ENCODE measurements at places on chromosomes 12 and 14. TPM values are rescaled to one million over a fixed set of nuclear protein-coding genes. Genes with fewer than 3 reads are reported as not detected.

GRCh38 chr14:35292770-35293561 is 784 bp downstream of the PSMA6 start:
- no peak for DNase-seq

Gene ACVRL1
- 63.0 TPM for total RNA-seq

GRCh38 chr12:46260124-46260912 is 8.5 kb downstream of the SLC38A1 start:
- no peak for DNase-seq

- peak; percentile 75 for DNase-seq
These were observed 6.2 kb downstream of the DUSP6 start for GRCh38 chr12:89345830-89346740.

GRCh38 chr14:71403656-71404055 is 496.4 kb downstream of the PCNX1 start:
- DNase-seq = no peak

GRCh38 chr14:71206766-71207371 is 299.6 kb downstream of the PCNX1 start:
- DNase-seq = peak; percentile 68

GRCh38 chr14:21997300-21997699 is 323.7 kb upstream of the OR4E1 start:
- no peak for DNase-seq

Gene CERS5
- total RNA-seq = 29.1 TPM

Gene CBX5
- 30.7 TPM for total RNA-seq

GRCh38 chr12:16526693-16527092 is 79.3 kb downstream of the LMO3 start:
- no peak for DNase-seq

- DNase-seq = no peak
These were observed 131.2 kb downstream of the HMGA2 start for GRCh38 chr12:65955452-65955851.

Gene FGF6
- not detected for total RNA-seq

DNA sequence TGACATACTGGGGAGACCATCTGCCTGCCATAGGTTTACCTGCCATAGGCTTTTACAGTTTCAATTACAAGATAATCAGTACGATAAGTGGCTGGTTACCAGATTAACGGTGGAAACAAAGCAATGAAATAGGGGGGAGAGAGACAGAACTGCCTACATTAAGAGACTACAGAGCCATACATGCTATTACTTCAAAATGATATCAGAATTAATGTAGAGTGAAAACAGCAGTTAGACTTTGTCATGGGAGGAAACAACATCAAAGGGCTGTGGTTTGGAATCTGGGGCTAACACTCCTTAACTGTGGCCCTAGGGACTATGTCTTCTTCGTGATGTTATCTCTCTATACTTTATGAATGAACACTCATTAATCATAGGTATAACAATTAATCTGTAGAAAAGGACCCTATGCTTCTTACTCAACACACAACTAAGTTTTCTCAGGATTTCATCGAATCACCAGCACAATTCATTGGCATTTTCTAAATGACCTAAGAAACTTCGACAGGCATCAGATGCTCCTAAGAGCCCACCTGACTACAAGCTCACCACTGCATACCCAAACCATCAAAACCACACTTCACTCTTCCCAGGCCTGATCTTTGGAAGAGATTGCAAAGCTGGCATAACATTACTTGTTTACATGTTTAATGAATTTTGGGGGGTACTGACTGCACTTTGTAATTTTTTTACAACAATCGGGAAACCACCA is 475.6 kb upstream of the SOX5 start:
- no peak for DNase-seq

GRCh38 chr12:23221066-23221465 is 596.1 kb downstream of the ETNK1 start:
- no peak for DNase-seq

DNA sequence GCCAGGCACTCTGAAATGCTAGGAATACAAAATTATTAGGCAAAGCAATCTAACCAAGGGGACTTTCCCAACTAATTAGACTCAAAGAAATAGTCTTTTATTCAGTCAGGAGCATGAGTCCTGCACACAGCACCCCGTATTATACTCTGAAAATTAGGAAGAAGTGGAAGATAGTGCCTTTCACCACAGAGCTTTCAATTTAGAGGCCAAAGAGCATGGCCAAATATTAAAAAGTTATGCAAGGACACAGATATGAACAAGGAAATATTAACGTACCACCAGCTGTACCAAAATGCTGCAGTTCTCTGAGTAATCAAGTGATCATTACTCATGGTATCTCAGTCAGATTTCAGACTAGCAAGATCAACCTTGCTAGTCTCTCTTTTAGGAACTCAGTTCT is 22.6 kb upstream of the MDM2 start:
- DNase-seq = no peak

- no peak for DNase-seq
These were observed 564.1 kb upstream of the ATXN7L3B start for GRCh38 chr12:73973486-73973885.

- no peak for DNase-seq
These were observed 121.5 kb downstream of the RBM19 start for GRCh38 chr12:113844495-113845210.

DNA sequence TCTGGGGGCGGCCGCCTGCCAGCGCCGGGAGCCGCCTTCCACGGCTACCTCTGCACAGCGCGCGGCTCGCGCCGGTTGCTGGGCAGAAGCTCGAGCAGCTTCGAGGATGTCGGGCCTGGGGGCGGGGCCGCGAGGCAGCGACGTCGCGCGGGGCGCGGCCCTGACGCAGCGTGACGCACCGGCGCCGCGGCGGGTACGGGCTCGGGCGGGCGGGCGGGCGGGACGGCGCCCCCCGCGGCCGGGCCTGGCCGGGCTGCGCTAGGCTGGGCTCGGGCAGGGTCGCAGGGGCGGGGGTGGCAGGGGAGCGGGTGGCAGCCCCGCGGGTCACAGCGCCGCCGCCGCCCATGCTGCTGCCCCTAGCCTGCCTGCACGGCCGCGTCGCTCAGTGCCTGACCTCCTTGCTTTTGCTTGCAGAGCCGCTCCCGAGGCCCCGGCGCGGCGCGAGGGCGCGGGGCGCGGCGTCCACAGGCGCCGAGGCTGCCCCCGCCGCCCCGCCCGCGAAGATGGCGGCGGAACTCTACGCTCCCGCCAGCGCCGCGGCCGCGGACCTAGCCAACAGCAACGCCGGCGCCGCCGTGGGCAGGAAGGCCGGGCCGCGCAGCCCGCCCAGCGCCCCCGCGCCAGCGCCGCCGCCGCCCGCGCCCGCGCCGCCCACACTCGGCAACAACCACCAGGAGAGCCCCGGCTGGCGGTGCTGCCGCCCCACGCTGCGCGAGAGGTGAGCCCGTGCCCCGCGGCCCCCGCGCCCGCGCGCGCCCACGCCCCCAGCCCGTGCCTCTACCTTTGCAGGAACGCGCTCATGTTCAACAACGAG is at the start of gene BTBD6:
BTBD6 (plus strand) TSS at position 166 of the 814 bp plus-strand sequence; CDS start at position 345, 179 bp downstream.
- peak; percentile 93 for DNase-seq

DNA sequence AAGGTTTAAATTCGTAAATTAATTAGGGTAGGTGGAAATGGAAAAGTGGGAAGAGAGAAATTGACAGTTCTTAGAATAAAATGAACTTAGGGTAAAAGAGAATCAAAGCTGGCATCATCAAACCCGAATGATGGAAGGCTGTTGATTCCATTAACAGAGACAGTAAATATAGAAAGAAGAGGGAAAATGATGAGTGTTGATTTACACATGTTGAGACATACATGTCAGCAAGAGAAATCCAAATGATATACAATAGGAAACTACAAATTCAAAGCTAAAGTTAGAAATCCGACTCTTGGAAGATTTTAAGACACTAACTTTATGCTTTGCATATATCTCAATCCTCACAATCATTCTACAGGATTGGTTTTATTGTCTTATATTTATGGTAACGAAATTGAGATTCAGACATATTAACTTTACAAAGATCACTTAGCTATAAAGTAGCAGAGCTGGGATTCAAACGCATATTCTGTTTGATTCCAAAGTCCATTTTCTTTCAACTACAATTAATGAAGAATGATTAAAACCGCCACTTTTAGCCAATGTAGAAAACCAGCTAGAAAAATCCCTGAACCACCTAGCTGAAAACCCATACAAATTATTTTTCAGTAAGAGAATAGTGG is 30.2 kb downstream of the LIMA1 start:
- no peak for DNase-seq

Gene SNX6
- total RNA-seq = 136 TPM

- DNase-seq = no peak
These were observed 7.3 kb upstream of the EMP1 start for GRCh38 chr12:13189264-13189663.

Gene ALX1
- not detected for total RNA-seq

GRCh38 chr12:105705765-105706164 is 375.3 kb downstream of the C12orf75 start:
- DNase-seq = peak; percentile 69

GRCh38 chr12:108642269-108642870 is 8.7 kb upstream of the SELPLG start:
- no peak for DNase-seq

DNA sequence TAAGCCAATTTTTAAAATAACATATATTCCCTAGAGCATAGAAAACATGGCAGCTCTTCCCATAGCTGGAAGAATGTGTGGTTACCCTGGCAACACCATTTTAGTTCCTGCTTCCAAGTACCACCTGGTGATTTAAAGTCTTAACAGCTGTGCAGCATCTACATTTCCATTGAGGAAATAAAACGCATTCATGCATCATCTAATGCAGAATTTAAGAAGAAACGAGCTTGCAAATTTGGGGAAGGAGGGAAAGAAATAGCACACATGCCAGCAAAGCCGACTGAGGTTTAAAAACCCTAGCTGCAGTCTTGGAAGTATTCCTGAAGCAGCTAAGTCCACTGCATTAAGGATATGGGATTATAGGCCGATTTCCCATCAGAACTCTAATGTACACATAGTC is 22.8 kb upstream of the SLC38A2 start:
- no peak for DNase-seq

Gene CBLN3
- 2.0 TPM for total RNA-seq

Gene HCAR1
- not detected for total RNA-seq

Gene CLECL1
- not detected for total RNA-seq

Gene NOS1
- total RNA-seq = 14.7 TPM

Gene KRT72
- not detected for total RNA-seq

Gene SOAT2
- total RNA-seq = 0.55 TPM

Gene GLS2
- 3.3 TPM for total RNA-seq

Gene KRT7
- total RNA-seq = 3.2 TPM
